Stimulated activated CD8-positive, alpha-beta memory T cell treated with anti-CD3 and anti-CD28 coated beads, Interleukin-7, amount 100 ng/mL, for 48 hours (primary cell): ENCODE measurements at places on chromosomes 4 and X.

- no peak for DNase-seq
These were observed 176.2 kb upstream of the TACR3 start for GRCh38 chr4:103895876-103896465.

DNA sequence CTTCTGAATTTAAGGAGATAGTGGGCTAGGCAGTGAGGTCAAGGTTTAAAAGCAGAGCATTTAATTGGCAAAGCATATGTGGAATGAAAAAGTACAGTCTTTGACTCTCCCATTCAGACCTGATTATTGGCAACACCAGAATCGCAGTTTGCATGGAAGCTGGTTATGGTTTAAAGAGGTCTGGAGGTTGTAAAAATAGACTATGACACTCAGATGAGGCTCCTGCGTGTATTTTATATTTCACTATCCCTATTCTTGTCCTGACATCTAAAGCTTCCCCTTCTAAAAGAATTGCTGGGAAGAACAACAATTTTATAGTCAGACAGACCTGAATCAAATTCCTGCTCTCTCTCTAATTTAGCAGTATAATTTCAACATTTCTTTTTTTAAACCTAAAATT, 302.9 kb downstream of the PCDH7 start:
- no peak for DNase-seq

DNA sequence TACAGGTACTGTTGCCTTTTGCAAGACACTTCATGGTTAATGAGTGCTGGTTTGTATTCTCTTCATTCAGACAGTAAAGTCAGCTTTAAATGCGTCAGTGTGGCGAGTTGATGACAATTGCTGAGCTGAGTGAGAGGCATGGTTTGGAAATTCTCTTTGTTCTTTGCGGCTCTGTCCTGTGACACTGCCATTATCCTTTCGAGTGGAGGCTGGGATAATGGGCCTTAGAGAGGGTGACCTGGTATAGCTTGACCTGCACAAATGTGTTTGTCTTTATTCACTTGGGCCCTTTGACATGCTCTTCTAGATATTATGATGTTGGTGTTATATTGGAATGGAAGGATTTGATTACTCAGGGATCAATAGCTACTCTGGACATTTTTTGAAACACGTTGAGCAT, 208.5 kb upstream of the FAT1 start:
- DNase-seq: no peak

DNA sequence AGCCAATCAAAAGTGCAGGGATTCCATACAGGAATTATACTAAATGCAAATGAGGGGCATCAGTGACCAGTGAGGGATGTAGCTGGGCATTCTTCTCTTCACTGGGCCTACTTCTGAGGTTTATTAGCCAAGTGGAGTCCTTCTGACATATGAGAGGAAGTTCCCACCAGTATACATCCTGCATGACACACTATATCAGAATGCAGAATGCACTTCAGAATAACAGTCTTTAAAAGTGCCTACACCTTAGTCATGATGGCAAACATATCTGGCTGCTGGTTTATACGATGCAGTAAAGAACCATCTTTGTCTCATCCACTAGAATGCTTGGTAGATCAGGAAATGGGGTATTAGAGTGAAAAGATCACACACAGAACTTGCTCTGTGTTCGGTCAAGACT, 180.3 kb upstream of the PPARGC1A start:
- DNase-seq: no peak

DNA sequence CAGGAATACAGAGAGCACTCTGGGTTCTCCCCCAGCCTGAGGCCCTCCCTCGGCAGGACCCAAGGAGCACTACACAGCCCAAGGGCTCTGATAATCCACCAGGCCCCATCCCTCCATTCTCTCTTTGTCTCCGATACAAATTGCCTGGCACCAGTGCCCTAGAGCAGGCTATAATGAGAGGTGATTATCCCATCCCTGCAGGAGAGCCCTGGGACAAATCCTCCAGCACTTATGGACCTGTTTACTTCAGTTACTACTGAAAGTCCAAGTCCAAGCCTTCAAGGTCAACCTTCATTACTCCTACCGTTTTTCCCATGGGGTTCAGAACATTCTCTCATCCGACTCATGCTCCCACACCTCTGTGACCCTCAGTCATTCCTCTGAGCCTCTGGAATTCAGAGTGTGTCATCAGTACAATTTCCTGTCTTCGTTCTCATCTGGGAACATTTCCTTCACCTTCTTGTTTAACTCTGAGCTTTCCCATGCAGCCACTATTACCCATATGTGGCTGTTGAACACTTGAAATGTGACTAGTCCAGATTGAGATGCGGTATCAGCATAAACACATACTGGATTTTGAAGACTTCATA, 299.0 kb downstream of the RAPGEF2 start:
- no peak for DNase-seq

- no peak for DNase-seq
These were observed 53.7 kb downstream of the ZFX start for GRCh38 chrX:24203072-24203808.

- DNase-seq: no peak
These were observed 46.4 kb downstream of the SLC16A2 start for GRCh38 chrX:74467656-74468055.

GRCh38 chr4:100590325-100590724, 72.5 kb upstream of the EMCN start:
- DNase-seq: no peak
